Body of pancreas (tissue), 4 donors: ENCODE measurements at places on chromosomes 4 and X.

DNA sequence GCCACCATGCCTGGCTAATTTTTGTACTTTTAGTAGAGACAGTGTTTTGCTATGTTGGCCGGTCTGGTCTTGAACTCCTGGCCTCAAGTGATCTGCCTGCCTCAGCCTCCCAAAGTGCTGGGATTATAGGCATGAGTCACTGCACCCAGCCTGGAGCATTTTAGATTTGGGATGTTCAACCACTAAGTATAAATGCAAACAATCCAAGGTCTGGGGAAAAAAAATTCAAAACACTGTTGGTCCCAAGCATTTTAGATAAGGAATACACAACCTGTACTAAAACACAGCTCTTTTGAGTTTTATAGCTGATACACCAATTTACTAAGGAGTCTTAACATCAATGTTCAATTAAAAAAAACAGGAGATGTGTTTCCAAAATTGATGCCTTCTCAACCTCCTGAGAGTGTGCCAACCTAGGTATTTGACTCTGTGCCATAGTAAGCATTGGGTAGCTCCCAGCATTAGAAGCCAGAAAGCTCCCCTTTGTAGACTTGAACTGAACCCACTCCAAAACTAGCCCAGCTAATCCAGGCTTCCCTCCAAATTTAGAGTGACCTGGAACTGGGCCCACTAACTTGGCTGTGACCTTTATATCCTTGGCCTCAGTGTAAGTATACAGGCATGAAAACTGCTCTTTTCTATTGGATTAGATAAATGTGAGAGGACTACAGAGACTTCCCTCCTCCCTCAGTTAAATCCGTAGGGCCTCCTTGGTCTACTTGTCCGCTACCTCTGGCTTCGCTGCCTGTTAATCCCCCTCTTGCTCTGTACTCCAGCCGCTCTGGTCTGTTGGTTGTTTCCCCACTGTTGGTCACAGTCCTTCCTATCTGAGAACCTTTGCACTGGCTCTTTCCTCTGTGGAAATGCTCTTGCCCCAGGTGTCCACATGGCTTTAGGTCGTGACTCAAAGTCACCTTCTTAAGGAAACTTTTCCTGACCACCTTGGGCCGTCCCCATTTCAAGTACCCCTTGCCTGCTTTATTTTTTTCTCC, 77.6 kb downstream of the CCKAR start:
- DNase-seq: peak; percentile 68

- DNase-seq: no peak
These were observed 2138.2 kb downstream of the PCDH7 start for GRCh38 chr4:32858361-32858760.

- no peak for DNase-seq
These were observed 110.1 kb downstream of the USP46 start for GRCh38 chr4:52548818-52549570.

- no peak for DNase-seq
These were observed at the start of gene RXFP1 for GRCh38 chr4:158521484-158522088. Gene RXFP1 (plus strand): TSS chr4:158521882. CDS start chr4:158521977, 95 bp downstream.

DNA sequence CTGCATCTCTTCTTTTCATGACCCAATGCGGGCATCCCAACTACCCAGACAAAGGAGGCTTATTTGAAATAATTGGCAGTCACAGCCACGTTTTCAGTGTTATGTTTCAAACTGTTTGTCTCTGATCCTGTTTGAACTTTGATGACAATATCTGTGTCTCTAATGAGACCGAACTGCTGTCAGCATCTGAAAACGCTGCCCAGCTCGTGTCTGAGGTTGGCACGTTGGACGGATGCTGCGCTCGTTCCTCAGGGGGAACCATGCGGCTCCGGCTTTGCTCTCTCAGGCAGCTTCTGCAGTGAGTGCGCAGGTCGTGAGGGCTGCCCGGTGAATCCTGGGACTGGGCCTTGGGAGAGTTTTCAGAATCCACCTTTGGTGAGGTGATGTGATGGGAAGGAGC, 58.4 kb upstream of the SORBS2 start:
- DNase-seq: no peak

DNA sequence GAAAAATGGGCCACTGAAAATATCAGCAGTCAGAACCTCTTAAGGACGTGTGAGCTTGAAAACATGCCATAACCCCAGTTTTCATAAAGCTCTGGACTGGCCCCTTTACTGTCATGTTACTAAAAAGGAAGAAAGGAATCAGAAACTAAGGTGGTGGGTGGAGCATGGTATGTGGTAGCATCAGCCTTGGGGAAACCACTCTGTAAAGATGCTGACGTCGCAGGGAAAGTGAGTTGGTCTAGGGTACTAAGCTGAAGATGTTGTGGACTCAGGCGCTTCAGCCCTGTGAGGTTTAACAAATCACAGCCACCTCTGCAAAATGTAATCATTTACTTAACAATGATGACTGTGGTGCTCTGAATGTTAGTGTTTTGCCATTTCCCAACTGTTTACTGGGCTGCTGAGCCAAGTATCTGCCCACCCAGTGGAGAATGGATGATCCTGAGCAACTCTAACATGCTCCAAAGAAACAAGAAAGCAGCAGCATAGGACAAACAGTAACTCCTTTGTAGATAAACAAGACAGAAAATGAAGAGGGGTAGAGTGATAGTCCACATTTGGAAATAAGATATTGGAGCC, 33.4 kb downstream of the C4orf54 start:
- no peak for DNase-seq
